ENCODE measurements at places on chromosomes 6 and 20.

DNA sequence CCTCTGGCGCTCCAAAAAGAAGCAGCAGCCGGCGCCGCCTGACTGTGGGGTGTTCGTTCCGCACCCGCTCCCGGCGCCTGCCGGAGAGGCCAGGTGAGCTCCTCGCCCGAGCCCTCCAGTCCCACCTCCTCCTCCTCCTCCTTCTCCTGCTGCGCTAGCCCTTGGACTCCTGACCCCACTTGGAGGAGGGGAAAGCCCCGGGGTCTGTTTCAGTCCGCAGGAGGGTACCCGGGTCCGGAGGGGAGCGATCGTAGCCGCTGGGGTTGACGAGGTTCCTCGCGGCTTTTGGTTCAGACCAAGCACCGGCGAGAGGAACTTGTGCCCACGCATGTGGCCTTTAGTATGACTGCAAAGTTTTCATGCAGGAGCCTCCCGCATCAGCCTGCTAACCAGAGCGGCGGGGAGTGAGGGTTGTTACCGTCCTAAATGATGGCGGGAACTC is 493 bp downstream of the CRYBG1 start:
- DNase-seq, result peak; percentile 22

- no peak for DNase-seq
These were observed 147.1 kb downstream of the LRFN2 start for GRCh38 chr6:40440053-40440452.

DNA sequence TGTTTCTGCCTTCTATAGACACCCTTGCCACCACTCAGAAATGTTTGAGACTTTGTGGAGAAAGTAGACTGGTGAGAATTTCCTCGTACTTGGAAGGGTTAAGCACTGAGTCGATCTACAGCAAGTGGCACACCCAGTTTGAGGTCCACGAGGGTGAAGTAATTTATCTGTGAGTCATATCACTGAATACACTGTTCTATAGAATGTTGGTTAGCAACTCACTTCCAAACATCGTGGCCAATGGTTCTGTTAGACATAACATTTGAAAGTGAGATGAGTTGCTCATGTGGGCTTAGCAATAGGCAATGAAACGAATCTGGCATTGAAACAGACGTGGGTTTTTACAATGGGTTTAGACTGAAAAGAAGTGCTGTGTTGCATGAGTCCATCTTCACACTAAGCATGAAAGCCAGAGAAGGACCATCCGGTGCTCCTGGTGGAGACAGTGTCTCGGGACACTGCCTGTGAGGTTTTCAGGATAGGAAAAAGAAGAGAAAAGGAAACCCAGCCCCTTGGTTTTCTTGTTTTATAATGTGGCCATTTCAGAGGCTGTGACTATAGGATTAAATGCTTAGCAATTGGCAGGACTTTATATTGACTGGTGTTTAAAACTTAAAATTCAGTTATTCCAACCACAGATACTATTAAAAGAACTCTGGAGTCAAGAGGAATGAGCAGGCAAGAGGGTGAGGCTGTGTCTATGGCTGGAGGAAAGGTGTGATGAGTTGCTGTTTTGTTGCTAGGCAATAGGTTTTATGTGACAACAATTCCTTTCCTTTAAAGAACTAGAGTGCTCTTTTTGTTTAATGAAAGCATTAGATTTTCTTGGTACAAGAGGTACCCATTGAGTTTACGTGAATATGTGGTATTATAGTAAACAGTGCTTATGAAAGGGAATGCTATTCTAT is 31.0 kb upstream of the EZR start:
- peak; percentile 67 for DNase-seq

GRCh38 chr20:48153103-48153502 is 367.8 kb upstream of the SULF2 start:
- no peak for DNase-seq

- DNase-seq, result no peak
These were observed 475.5 kb downstream of the QKI start for GRCh38 chr6:163889904-163890514.

DNA sequence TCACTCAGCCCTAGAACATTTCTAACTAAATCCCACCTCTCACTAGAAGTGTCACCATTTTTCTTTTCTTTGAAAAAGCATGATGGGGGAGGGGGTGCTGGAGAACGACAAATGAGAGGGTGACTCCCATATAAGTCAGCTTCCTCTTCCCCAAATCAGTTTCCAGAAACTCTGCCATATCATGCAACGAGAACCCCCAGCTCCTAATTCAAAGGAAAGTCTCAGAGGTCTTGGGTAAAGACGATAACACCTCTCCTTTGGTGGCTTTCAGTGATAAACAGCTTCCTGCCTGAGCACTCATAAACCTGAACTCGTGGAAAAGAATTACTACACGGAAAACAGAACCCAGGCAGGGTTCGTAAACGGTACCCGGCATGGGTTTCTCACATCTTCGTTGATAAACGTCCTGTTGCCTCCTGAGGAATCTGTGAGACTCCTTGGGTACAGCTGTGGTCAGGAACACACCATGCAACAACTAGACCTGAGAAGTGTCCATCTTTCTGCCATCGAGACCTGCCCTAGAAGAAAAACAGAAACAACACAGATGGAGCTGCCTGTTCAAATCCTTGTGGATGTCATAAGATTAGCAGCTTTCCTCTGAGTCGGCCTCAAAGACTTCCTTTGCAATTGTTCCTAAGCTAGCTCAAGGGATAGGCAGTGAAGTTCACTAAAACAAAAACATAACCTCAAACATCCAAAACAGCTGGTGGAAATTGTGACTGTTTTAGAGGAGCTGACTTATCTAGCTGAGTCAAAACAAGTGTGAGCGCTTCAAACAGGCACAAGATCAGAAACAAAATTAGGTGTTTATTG is 185.8 kb upstream of the PRDM1 start:
- no peak for DNase-seq

DNA sequence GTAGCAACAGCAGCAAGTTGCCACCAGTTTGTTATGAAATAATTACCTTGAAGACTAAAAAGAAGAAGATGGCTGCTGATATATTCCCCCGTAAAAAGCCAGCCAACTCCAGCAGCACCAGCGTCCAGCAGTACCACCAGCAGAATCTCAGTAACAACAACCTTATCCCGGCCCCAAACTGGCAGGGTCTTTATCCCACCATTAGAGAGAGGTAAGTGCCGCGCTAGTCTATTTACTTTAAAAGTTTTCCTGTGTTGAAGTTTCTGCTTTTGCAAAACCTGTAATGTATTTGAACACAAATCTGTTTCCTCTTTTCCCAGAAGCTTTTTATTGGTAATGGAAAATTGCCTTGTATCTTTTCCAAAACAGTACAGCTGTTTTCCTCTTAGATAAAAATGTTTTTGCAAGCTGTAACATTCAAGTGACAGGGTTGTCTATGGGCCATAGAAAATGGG is 725 bp downstream of the BTBD3 start:
- DNase-seq, result no peak

DNA sequence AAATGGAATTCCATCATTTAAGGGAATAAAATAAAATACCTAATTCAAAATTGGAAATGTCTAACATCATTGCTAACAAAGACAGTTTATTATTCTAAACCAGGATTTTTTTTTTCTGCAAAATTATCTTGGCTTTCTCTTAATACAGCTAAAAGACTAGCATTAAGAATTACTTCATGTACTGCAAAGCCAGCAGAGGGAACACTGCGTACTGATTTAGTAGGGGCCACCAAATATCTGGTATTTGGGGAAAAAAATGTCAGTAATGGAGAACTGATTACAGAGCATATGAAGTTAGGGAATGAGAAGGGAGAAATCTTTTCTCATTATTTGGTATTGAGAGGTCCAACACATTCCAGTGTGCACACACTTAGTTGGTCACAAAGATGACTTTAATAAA is 3.2 kb upstream of the SOX4 start:
- no peak for DNase-seq

DNA sequence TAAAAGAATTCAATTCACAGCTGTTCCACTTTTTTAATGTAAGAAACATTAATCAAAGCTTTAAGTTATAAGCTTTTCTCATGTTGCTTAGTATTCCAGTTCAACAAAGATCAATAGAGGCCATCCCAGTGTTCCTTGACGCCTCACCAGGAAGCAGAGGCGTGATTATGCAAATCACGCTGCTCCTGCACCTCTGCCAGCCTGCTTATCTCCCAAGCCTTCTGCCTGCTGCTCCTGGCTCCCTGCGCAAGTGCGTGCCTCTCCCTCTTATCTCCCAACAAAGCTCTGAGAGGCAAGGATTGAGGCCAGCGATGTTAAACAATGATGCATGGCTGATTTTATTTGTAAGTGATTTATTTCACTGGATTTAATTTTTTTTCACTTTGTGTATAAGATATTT is 42.8 kb downstream of the INSM1 start:
- peak; percentile 23 for DNase-seq

DNA sequence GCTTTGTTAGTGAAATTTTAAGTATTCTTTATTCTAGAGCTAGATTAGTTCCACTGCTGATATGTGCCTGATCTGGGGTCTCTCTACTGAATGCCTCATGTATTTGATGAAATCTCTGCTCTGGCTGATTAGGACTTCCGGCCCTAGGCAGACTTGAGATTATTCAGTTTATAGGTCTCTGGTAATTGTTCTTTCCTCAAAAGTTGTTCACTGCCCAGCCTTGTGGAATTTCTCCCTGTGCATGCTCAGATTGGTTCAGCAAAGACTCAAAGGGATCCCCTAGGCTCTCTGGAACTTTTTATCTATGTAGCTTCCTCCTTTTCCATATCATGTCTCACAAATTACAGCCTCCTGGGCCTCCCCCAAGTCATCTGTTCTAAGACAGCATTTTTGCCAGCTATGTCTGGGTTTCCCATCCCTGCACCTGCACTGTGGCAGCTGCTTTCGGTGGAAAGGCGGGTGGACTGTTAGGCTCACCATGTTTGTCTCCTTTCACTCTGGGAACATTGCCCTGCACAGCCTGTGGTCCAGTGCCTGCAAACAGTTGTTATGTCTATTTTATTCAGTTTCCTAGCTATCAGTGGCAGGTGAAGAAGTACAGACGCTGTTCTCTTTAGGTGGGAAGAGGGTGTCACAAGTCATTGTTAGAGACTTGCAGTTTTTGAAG is 73.7 kb downstream of the RPP40 start:
- no peak for DNase-seq

GRCh38 chr6:114151064-114151690 is 180.2 kb upstream of the HDAC2 start:
- no peak for DNase-seq

GRCh38 chr6:151015101-151015700 is 149.7 kb downstream of the MTHFD1L start:
- no peak for DNase-seq

DNA sequence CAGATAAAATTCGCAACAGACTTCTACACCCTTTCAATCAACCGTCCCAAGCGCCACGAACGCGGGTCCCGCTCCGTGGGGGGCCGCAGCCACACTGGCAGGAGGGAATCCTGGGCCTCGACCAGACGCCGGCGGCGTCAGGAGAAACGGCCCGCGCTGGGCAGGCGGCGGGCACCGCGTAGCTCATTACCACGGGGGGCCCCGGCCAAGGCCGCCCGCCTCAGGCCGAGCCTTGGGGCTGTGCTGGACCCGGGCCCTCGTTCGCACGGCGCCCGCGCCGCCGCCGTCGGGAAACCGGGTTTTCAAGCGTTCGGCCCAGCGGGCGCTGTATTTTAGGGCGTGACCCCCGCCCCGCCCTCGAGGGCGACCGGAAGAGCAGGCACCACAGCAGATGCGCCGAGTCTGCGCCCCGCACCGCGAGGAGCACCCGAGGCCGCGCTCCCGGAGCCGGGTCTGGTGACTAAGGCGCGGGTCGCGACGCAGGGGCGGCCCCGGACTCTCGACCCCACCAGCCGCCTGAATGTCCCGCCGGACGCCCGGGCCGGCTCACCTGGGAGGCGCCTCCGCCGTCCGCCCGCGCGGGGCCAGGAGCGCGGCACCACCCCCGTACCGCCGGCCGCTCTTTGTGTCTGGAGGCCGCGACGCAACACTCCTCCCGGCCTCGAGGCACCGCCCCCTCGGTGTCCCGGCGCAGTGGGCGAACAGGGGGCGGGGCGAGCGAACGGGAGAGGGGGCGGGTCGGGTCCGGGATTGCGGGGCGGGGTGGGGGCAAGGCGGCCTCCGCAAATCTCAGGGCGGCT is at the start of gene NINL:
Gene NINL (minus strand): TSS at position 627 of the 800 bp plus-strand sequence. CDS start 58,944 bp downstream, outside the sequence.
- DNase-seq, result peak; percentile 89

DNA sequence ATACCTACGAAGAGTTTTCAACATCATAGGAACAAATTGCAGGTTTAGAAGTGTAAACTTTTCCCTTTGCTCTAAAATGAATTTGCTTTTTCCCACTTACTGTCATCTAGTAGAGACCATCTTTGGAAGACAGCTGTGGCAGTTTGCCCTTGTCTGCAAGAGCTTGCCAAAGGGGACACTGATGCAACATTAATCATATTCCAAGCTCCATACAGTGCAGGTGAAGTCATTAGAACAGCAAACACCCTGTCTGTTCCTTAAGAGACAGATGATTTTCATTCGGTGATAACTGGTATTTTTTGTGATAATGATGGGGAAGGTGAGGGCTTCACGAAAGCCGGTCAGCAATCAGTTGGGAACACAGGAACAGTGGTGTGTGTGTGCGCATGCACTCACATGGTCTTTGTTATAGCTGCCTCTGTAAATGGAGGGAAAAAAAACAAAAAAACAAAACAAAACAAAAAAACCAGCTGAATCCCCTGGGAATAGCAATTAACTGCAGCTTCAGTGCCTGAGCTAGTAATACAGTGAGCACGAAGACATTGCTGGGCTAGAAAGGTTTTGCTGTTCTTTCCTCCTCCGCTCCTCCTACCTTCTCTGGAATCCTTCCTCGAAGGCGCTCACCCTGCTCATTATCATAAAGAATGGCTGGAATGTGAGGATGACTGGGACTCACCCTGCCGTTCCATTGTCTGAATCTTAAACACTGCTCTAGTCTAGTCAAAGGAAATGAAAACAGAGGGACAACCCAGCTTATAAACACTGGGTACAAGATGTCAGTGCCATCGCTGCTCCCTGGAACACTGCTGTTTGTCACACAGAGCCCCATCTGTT is 35.2 kb upstream of the KIF13A start:
- DNase-seq, result peak; percentile 78

- no peak for DNase-seq
These were observed 15.3 kb downstream of the CD83 start for GRCh38 chr6:14132921-14133275.

- DNase-seq, result no peak
These were observed 51.2 kb downstream of the YTHDF1 start for GRCh38 chr20:63164484-63165355.

- no peak for DNase-seq
These were observed 91.2 kb upstream of the ADTRP start for GRCh38 chr6:11869672-11870340.

DNA sequence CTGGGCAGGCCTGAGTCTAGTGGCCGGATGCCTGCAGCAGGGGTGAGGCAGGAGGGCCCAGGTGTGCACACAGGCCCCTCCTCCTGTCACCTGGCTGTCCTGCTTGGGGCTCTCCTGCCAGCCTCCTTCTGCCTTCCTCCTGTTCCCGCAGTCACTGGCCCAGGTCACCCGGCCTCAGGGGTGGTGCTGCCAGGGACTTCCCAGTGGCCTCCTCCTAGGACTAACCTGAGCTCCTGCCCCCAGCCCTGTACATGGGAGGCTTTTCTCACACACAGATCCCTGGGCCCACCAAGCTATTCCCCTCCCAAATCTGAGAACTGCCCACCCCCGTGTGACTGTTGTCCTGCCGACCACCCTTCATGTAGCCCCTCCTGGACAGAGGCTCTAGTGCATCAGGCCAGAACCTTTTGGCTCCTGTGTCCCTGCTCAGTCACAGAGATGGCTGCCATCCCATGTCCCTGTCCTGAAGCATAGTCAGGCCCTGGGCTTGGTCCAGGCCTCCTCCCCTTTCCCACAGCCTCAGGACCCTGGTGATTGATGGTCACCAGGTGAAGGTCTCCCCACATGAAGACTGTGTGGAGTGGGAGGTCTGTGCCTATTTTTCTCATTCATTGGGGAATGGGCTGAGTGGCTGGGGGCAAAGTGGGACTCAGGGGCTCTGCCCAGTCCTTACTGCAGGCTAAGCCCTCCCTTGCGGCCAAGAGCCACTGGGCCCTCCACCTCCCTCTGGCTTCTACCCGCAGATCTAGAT is 1.1 kb upstream of the ULBP1 start:
- DNase-seq, result no peak

Measured in HAP-1 (cell line).